ENCODE measurements at places on chromosomes 4 and X.

- DNase-seq = no peak
These were observed 130.3 kb upstream of the ARSJ start for GRCh38 chr4:114109776-114110175.

- DNase-seq = no peak
These were observed 27.4 kb downstream of the FAM13A start for GRCh38 chr4:89029591-89029990.

DNA sequence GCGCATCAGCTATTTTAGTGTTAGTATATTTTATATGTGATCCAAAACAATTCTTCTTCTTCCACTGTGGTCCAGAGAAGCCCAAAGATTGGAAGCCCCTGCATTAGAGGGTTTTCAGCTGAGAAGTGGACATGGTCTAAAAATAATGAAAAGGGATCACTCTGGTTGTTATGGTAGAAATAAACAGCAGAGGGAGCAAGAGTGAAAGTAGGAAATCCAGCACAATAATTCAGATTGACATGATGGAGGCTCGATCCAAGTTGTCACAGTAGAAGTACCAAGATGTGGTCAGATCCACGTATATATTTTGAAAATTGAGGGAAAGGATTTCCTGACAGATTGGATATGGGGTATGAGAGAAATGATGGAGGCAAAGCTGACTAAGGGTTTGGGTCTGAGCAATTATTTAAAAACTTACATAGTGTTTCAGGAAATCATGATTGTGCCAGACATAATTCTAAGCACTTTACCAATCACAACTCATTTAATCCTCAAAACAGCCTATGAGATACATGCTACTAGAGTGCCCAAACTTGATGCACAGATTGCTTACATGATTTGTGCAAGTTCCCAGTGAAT lies 17.0 kb upstream of the TMEM144 start:
- DNase-seq = no peak

- no peak for DNase-seq
These were observed 58.5 kb downstream of the SLC2A9 start for GRCh38 chr4:9962611-9963314.

DNA sequence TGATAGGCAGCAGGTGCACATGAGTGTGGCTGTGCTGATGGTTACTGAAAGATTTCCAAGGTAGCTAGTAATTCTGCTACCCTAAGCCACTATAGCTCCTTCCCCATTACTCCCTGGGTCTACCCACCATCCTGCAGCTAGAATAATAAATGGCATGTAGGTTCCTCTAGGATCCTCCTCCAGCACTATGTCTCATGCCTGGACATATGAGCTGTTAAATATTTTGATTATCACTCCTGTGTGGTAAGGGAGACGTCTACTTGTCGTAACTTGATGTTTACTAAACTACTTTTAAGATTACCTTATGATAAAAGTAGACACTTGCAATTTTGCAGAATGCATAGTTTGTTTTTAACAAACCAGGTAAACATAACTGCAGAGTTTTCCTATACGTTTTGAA lies 35.5 kb downstream of the TET2 start:
- no peak for DNase-seq

DNA sequence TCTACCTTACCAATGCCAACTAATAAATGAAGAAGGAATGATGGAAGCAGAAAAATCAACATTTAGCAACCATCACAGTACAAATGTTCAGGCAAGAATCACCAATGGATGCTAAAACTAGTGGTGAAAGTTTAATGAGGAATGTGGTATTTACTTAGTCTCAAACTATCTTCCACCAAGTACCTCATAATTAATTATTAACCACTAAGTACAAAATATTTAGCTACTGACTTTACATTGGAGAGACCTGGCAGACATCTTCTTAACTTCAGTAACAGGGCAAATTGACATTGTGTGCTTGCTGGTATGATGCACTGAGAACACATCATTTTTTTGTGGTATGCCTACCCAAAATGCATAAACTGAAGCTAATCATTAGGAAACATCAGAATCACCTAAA lies 82.4 kb downstream of the DLG3 start:
- DNase-seq = no peak

GRCh38 chr4:138182838-138183426 lies 59.2 kb downstream of the SLC7A11 start:
- no peak for DNase-seq

GRCh38 chrX:2401590-2402360 lies 99.0 kb downstream of the DHRSX start:
- DNase-seq = no peak

DNA sequence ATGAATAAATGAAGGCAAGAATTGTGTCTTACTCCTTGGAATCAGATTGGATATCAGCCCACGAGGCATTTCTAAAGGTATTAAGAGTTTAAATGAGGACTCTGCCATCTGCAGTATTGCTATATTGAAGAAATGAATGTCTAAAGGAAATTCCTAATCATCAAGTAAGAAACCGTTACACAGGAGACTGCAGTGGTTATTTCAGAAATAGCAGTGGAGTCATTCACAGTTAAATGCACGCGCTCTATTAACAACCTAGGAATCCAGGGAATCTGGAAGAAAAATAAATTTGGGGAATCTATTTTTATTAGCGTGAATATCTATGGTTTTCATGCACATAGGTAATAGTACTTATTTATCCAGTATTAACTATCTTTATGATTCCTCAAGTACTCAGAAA lies 334.2 kb downstream of the TENM3 start:
- no peak for DNase-seq

DNA sequence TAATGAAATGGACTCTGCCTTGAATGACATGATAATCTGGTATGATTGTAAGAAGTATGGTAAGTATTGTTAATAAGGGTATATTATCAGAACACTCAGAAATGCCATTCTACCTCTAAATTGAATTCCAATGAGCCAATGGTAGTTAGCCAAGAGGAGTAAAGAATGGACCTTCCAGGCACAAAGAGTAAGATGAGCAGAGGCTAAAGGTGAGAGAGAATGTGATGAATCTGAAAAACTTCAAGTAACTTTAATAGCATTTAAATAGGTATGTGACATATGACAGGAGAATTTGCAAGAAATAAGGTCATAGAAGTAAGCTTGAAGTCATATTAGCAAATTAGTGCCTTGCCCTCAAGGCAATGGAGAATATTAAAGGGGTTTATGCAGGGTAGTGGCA lies 152.4 kb downstream of the BANK1 start:
- DNase-seq = no peak

- no peak for DNase-seq
These were observed 156.6 kb downstream of the GRIA3 start for GRCh38 chrX:123340696-123341095.

Measured in stimulated activated CD8-positive, alpha-beta memory T cell treated with anti-CD3 and anti-CD28 coated beads, Interleukin-4, amount 100 ng/mL, for 1 hour (primary cell).